Inflammatory macrophage treated with lipopolysaccharide for 4 hours (primary cell): ENCODE measurements at places on chromosomes 3 and 15.

DNA sequence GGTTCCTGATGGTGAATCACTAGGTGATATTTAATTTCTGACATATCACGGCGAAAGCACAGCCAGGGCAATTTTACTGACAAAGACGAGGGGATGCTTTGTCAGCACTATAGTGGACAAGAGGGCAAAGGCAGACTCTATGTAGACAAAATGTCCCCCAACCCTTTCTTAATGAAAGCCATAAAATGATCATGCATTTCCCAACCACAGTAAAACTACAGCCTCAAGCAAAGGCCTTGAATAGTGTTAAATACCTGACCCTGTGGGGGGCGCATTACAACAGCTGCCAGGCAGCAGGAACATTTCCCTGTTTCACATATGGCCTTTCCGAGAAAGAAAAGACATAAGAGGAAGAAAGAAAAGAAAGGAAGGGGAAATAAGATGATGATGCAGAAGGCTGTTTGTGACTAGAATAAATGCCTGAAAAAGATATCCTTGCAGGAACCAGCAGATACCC, 49.5 kb downstream of the GLDN start:
- DNase-seq: no peak

DNA sequence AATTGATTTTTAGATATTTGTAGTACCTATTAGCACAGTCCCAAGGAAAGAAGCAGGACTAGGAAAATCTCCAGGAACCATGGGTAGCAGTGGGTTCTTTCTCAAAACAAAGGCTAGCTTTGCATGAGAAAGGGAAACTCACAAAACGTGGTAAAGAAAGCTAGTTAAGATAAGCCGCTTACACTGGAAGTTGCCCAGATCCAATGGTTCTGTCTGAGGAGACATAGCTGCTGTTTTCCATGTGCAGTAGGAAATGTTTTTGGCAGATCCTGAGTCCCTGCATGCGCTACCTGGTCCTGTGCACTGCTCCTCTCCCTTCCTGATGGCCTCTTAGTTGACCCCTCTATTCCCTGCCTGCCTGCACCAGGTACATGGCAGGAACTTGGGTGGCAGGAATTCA, 60.4 kb downstream of the TFG start:
- DNase-seq: no peak

- no peak for DNase-seq
Observed at GRCh38 chr15:88711806-88712205, 73.0 kb downstream of the ISG20 start.

GRCh38 chr15:75032395-75032794, 9.0 kb downstream of the PPCDC start:
- DNase-seq: no peak

DNA sequence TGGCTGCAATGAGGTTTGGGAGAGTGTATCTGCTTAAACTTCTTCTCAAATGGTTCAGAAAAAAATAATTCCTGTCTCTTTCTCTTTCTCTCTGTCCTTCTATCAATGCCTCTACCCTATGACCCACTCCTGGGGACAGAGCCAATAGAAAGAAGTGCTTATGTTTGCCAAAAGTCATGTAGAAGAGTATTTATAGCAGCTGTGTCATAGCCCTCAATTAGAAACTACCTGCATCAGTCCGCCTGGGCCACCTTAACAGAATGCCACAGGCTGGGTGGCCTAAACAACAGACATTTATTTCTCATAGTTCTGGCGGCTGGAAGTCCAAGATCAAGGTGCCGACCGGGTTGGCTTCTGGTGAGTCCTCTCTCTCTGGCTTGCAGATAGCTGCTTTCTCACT, 92.5 kb downstream of the HMG20A start:
- no peak for DNase-seq

- no peak for DNase-seq
Observed at GRCh38 chr3:17444865-17445264, 297.6 kb downstream of the TBC1D5 start.

DNA sequence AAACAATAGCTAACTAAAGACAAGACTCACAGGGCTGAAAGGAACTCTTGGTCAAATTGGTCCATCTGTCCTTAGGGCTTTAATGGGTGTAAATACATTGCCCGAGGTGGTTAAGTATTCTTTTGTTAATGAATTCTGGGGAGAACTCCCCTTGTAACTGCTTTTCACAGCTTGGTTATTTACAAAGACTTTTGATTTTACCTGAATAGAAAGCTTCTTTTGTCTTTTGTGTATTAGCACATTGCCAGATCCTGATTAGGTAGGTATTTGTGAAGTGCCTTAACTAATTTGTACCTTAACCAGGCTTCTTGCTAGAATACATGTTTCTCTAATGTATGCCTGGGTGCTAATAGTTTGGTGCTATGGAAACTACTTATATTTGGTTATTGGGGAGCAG, 14.0 kb downstream of the CHD2 start:
- no peak for DNase-seq
